ENCODE measurements at places on chromosomes 7 and 10.

GRCh38 chr7:156527458-156527890 is 113.1 kb upstream of the RNF32 start:
- DNase-seq: no peak

DNA sequence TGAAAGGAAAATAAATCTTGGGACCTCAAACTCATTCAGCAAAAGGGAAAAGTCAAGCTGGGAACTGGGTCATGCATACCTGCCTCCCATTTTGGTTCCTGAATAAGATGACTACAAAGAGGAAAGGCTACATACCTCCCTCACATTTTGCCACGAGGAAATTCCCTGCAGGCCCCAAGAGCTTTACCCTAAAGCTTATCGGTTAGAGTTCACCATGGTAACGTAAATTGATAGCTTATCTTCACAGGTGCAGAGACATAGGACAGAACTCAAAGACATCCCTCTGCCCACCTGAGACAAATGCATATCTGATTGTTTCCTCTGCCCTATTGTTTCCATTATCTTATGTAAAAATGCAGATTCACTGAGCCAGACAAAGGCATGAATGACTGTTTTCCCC is 31.5 kb upstream of the GRB10 start:
- no peak for DNase-seq

DNA sequence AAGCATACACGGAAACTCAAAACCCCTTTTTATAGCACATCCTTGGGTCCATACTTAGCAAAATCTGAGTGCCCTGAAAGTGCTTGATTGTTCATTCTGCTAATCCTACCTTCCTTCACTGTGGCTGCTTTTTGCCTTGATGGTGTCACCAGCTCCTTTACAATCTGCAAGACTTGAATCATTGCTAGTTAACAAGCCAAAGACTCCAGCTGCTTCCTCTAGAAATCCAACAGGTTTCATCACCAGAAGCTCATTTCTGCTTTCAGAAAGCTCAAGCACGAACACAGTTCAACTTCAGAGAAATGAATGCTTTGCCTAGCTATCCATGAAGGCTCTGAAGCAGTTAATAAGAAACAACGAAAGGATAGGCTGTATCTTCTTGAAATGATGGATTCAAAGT is 38.0 kb downstream of the USP6NL start:
- no peak for DNase-seq

- DNase-seq: no peak
Measured at GRCh38 chr7:21617513-21617912, 74.7 kb downstream of the DNAH11 start.

DNA sequence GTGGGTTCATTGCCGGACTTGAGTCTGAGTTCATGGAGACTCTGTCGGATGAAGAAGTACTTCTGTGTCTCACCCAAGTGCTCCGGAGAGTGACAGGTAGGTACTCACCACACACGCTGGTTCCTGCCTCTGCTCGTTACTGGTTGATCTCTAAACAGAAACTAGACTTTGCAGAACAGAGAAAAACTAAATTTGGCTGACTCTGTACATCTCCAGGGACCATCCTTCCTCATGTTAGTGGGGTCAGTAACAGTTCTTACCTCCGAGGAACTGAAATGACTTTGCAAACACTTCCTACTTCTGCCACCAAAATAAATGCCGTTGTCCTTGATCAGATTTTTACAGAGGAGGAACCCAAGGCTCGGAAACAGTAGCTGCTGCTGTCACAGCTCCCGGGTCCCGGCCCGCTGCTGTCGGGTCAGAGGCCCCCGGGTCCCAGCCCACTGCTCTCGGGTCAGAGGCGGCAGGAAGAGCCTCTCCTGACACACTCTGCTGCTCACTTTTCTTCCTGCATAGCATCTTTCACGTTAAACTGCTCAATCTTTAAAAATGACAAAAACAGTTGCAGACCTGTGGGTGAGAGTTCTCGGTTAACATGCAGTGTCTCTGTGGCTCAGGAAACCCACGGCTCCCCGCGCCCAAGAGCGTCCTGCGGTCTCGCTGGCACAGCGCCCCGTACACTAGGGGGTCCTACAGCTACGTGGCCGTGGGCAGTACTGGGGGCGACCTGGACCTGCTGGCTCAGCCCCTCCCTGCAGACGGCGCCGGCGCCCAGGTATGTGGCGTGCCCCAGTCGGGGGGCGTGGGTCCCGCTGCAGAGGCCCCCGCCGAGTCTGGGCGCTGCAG is 4.8 kb upstream of the MTG1 start:
- DNase-seq: no peak

- no peak for DNase-seq
Measured at GRCh38 chr7:151629713-151630272, 110.1 kb upstream of the RHEB start.

DNA sequence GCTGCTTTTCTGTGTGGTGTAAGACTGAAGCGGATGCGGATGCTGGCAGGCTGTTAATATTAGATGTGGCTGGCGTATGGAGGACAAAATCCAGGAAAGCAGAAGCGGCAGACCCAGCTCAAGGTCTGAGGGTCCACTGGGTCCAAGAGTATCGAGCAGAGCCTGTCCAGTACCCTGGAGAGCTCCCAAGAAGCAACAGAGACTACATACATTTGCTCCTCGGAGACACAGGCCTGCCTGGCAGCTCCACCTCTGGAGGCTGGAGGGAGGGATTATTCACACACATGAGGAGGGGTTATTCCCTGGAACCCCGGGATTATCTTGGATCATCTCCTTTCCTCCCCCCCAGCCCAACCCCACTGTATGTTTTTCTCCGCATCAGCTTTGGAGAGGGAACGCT is 31.3 kb upstream of the LOXL4 start:
- DNase-seq: no peak

GRCh38 chr7:40996233-40996677 is 706.6 kb downstream of the INHBA start:
- no peak for DNase-seq

GRCh38 chr10:48238826-48239520 is 35.5 kb downstream of the FRMPD2 start:
- DNase-seq: no peak

DNA sequence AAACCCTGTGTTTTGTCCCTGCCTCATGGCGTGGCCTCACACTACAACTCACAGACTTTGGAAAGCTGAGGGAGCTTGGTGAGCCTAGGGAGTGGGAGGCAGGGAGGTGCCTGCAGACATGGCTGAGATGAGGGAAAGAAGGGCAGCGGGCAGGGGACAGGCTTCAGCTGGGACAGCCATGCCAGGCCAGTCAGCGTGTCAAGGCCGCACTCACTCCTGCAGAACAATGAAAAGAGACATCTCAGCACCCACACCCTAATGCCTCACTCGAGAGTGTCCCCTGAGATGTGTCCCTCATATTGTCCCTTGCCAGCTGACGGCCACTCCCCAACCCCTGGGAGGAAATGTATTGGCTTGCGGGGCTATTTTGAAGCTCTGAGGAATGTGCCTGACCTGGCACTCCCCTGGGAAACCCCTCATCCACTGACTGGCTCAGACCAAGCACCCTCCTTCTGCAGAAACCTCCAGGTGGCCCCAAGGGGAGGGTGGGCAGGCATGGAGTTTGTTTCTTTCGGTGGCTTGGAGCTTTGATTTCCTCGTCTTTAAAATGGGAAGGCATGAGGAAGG is 31.6 kb downstream of the SH3PXD2A start:
- no peak for DNase-seq

GRCh38 chr10:67969875-67970274 is 85.4 kb downstream of the SIRT1 start:
- no peak for DNase-seq

GRCh38 chr7:136046548-136046947 is 69.4 kb upstream of the MTPN start:
- no peak for DNase-seq

- no peak for DNase-seq
Measured at GRCh38 chr10:30398193-30398592, 35.8 kb upstream of the MAP3K8 start.

DNA sequence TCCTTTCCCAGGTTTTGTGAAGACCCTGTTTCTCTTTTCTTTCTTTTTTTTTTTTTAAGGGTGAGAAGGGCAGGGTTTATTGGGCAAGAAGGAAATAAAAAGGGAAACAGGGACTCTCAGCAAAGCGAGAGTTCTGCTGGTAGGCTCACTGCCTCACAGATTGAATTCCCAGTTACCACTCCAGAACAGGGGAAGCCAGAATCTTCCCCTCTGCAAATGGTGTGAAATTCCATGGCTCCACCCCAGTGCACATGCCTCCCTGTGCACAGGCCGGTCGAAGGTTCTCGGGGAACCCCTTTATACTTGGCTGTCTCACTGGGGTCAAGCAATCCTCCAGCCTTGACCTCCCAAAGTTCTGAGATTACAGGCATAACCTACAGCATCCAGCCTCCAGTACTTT is 10.5 kb upstream of the GUSB start:
- DNase-seq: no peak

DNA sequence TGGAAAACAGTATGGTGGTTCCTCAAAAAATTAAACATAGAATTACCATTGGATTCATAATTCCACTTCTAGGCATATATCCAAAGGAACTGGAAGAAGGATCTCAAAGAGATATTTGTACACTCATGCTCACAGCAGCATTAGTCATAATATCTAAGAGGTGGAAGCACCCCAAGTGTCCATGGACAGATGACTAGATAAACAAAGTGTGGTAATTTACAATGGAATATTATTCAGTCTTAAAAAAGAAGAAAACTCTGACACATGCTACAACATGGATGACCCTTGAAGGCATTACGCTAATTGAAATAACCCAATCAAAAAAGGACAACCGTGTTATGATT is 594.2 kb downstream of the KCNMA1 start:
- DNase-seq: no peak

DNA sequence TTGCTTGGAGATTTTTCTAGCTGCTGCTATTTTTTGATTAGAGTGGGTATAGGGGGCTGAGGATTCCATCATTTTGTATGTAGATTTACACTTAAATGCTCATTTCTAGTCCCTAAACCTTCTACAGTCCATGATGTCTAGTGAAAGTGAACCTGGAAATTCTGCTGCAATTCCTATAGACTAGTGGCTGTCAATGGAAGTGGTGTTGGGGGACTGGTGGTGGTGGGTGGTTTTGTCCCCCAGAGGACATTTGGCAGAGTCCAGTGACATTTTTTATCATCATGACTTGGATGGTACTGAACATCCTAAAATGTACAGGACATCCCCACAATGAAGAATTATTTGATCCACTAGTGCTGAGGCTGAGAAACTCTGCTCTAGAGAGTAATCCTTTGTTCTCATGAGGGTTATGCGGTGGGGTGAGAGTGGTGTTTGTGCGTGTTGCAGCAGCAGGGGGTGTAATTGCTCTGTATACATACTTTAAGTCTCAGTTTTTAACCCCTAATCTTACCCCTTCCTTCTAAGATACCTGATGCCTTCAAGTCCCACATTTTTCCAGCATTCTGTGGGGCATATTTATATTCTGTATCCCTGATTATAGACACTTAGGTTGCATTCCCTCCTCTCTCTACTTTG is 35.0 kb downstream of the KIF11 start:
- DNase-seq: no peak

GRCh38 chr7:676246-676971 is 50.1 kb upstream of the DNAAF5 start:
- DNase-seq: no peak

DNA sequence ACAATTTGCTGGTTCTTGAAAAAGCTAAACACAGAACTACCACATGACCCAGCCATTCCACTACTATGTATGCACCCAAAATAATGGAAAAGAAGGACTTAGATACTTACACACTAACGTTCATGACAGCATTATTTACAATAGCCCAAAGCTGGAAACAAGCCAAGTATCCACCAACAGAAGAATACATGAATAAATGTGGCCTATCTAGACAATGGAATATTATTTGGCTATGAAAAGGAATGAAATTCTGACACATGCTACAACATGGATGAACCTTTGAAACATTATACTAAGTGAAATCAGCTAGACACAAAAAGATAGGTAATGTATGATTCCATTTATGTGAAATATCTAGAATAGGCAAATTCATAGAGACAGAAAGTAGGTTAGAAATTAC is 67.4 kb upstream of the EXOC4 start:
- no peak for DNase-seq

DNA sequence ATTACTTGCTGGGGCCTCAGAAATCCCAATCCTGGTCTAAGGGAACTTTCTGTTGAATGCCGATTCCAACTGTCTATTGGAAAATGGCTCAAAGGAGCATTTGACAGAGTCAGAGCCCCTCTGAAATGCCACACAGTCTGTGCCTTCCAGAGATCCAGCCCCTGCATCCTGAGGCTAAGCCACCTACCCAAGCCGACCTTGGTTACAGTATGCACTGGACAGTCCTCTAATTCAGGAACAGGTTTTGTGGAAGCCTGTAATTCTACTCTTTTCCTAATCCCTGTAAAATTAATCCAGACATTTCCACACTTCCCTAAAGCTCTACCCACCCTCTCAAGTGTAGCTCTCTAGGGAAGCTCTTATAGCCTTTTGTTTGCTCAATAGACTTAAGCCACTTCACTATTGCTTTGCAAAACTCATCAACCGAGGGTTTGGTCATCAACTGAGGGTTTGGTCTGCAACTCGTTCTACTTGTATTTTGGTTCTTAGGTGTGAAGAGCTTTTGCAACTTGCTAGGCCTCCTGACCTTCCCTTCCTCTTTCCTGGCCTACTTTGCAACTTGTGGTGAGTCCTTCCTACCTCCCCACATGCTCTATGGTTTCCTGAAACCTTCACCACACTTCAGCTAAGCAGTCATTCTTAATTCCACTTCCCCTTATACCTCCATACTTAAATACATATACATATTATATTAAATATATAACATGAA is 364.8 kb downstream of the SFMBT2 start:
- peak; percentile 28 for DNase-seq

GRCh38 chr10:132752378-132752777 is 33.6 kb downstream of the NKX6-2 start:
- DNase-seq: no peak

- peak; percentile 53 for DNase-seq
Measured at GRCh38 chr7:77351539-77352004, 64.6 kb downstream of the GSAP start.

- no peak for DNase-seq
Measured at GRCh38 chr10:130393342-130393741, 257.2 kb downstream of the GLRX3 start.

GRCh38 chr7:138776166-138776833 is 21.5 kb upstream of the TMEM213 start:
- no peak for DNase-seq

DNA sequence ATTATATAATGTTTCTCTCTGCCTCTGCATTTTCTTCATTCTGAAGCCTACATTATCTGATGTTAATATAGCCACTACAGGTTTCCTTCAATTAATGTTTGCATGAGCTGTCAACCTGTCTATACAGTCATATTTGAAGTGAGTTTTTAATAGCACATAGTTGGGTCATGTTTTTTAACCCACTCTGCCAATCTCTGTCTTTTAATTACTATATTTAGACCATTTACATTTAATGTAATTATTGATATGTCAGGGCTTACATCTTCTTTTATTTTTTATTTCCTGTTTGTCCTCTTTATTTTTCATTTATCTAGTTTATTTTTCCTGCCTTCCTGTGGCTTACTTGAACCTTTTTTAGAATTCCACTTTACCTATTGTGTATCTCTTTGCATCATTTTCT is 124.3 kb upstream of the PDE1C start:
- DNase-seq: no peak

GRCh38 chr10:83050815-83051214 is 1088.5 kb upstream of the GHITM start:
- DNase-seq: no peak

All from activated T-helper 1 cell treated with anti-CD3 and anti-CD28 coated beads, Interleukin-12 subunit alpha, Interleukin-12 subunit beta, Interleukin-2, Interleukin-4 antibody, amounts not matched to agents 30 ng/mL and 10 ng/mL and 1 ng/mL, durations not matched to agents 14 hours and 24 hours and 36 hours (primary cell).